ENCODE measurements at places on chromosomes 5 and 9.

DNA sequence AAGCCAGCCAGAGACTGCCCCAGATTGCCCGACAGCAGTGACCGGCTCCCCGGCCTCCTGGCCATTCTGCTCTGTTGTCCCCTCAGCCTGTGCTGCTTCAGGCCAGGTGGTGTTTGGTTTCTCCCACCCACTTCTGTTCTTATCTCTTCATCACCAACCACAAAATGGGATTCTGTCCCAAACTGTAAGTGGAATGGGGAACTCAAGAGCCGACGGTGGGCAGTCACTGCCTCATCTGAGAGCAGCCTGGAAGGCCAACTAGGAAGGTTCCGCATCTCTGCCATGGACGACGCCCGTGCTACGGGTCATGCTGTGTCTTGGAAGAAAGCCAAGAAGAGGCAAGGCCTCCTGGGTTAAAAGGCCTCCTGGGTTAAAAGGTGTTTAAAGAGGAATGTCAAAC is 219.0 kb upstream of the PIK3R1 start:
- DNase-seq, result no peak

GRCh38 chr5:69462170-69462569 is 30.4 kb upstream of the OCLN start:
- DNase-seq, result no peak

GRCh38 chr9:96193236-96193755 is 108.7 kb downstream of the HSD17B3 start:
- DNase-seq, result no peak

DNA sequence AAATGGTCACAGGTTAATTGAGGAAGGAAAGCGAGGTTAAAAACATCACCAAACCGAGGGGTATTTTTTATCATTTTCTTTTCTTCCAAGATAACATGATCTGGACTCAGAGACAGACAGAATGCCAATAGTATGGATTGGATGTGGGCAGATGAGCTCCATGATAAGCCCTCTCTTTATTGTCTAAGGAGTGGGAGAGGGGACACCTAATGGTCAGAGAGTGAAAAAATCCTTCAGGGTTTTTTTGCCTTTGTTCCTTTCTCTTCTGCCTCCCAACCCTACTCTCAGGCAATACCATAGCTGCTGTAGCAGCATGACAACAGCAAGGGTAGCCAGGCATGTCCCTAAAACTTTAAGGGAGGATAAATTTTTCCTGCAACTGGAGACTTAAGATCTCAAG is 94.7 kb downstream of the DIRAS2 start:
- peak; percentile 3 for DNase-seq

DNA sequence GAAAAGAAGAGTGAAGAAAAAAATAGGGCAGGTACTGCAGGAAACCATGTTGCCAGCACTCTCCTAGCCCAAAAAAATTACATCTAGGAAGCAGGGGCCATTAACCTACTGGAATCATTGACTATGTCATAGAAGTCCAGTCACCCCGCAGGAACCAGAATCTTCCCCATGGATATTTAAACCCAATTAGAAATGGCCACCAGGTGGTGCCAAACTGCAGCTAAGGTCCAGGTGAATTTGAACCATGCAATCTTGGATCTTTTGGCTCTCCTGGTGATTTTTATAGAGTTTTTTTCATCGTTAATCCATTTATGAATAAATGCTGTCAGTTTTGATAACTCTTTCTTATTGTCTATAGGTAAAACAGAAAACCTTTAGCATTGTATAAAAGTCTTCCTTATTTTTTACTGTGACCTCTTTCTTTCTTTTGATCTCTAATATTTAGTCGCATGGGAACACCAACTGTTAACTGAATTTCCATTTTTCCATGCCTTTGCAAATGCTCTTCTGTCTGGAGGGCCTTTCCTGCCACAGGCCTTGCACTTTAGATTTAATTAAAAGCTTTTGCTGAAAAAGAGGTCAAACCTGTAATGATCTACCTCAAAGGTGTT is 147.5 kb upstream of the FGF10 start:
- DNase-seq, result peak; percentile 24

GRCh38 chr5:9251379-9251980 is 294.4 kb downstream of the SEMA5A start:
- DNase-seq, result no peak

GRCh38 chr5:168015506-168015905 is 275.9 kb upstream of the WWC1 start:
- DNase-seq, result no peak

DNA sequence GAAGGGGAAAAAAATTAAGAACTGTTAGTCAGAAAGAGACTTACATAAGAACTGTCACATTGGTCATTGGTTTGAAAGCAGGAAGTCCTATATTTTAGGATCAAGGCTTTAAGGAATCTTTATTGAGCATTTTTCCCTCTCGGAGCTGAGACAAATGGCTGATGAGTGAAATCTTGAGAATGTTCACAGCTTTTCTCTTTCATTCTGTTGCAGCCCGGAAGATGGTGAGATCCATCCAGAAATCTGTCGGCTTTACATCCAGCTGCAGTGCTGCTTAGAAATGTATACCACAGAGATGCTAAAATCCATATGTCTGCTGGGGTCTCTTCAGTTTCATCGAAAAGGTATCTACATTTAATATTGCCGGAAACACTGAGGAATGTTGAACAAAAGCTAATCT is 69.7 kb downstream of the RGS7BP start:
- no peak for DNase-seq

DNA sequence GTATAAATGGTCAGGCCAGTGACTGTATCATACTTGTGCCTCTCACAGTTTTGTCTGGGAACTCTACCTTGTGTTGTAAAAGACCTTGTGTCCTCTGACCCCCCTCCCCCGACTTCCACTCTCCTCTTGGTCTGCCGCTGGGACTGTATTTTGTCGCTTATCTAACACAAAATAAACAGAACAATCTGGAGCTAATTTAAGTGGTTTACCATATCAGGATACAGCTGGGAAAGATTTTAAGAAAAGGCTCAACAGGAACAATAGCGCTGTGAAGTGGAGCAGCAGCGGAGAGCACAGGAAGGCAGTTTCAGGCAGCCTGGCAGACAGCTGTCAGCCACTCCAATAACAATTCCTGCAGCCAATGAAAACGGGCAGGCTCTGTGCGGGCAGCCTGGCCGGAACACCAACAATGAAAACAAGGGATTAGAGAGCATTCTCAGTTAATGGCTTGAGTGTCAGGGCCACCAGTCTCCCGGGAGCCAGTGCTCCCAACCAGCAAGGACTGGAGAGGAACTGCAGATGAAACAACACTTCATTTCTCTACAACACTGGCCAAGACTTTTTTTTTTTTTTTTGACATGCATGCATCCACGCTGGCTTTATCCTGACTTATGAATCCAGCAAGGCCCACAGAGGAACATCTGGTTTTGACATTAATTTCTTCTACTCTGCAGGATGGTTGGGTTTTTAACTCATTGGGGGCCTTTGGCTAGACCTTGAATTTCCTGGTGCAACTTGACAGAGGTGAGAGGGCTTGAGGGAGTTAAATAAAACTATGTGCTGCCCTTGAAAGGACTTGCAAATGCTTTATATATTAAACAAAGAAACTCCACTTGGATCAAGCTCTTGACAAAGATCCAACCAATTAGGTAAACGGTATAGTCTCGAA is 76.7 kb downstream of the ARSB start:
- DNase-seq, result no peak

- peak; percentile 65 for DNase-seq
These were observed 187.8 kb downstream of the NR3C1 start for GRCh38 chr5:143215690-143216089.

DNA sequence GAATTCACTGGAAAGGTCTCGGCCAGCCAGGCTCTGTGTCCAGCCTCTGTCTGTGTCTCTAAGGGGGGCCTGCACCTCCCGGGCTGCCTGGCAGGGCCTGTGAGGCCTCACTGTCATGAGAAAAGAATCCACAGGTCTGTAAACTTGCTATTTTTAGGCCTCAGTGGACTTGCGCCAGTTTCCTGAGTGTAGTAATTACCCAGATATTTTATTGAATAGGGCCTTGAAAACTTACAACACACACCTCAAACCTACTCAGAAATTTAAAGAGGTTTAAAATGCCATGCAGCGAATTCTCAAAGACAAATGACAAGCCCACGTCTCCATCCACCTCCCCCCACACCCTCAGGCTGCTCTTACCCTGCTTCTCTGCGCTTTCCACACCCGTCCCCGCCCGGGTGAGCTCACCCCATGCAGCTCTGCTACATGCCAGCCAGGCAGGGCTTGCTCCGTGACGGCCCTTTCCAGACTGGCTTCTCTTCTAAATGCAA is 8.8 kb upstream of the TENT4A start:
- no peak for DNase-seq

- no peak for DNase-seq
These were observed 67.5 kb downstream of the COL15A1 start for GRCh38 chr9:99011161-99011709.

- DNase-seq, result no peak
These were observed 104.5 kb upstream of the LHFPL2 start for GRCh38 chr5:78753093-78753531.

GRCh38 chr9:75593920-75594319 is 296.6 kb upstream of the PCSK5 start:
- DNase-seq, result no peak

- DNase-seq, result peak; percentile 57
These were observed 14.4 kb upstream of the SCGB3A1 start for GRCh38 chr5:180605554-180606214.

DNA sequence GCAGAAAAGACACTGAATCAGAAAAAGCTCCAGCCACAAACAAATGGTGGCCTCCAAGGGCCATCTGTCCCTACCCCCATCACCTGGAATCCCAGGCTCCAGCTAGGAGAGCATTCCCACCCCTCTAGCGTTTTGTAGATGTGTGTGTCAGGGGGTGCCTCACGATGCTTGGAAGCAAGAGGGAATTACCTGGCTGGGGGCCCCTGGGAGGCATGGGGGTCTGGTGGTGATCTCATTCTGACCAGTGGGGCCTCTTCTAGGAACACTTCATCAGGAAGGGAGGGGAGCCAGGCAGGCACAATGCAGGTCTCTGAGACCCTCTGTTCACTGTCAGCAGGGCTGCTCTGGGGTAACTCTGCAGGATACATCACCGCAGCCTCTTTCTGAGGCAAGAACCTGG is 6.0 kb downstream of the SHROOM1 start:
- no peak for DNase-seq

- DNase-seq, result no peak
These were observed 47.6 kb downstream of the ZDHHC21 start for GRCh38 chr9:14645648-14646047.

GRCh38 chr9:93899609-93900435 is 55.3 kb downstream of the BARX1 start:
- no peak for DNase-seq

DNA sequence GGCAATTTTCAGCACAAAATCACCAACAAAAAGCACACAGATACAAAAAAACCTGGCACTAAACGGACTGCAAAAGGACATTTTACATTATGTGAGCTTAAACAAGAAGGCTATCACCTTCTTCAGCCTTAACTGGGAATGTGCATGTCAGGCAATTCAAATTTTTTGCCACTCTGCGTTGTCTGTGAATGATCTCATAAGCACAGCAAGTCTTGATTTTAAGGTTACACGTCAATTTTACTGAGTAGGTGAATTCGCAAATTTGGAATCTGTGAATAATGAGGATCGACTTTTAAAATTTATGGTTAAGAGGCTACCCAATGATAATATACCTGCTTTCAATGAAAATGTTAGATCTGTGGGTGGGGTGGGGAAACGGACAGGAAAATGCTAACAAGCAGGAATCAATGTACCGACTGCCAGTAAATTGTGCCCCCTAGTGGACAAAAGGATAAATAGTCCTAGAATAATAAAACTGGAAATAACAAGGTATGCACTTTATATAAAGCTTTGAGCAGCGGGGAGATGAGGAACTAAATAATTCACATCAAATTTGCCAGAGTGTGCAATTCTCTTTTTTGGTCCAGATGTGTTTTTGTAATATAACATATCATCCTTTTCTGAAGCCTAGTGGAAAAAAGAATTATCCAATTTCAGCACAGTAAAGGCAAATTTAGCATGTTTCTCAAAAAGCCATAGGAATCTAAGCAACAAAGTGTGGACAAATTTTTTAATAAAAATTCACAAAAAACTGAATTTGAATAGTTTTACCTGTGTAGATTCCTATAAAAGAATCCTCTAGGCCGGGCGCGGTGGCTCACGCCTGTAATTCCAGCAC is 20.5 kb downstream of the EQTN start:
- DNase-seq, result peak; percentile 68

GRCh38 chr5:107232293-107232692 is 438.4 kb downstream of the EFNA5 start:
- DNase-seq, result no peak

DNA sequence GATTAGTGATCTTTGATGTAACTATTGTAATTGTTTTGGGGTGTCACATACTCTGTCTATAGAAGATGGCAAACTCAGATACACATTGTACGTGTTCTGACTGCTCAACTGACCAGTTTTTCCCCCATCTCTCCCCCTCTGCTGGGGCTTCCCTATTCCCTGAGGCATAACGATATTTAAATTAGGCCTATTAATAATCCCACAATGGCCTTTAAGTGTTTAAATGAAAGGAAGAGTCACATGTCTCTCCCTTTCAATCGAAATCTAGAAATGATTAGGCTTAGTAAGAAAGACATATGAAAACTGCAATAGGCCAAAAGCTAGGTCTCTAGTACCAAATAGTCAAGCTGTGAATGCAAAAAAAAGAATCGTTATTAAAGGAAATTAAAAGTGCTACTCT is 265.6 kb downstream of the TMEM232 start:
- no peak for DNase-seq

GRCh38 chr9:37429441-37430285 is 7.2 kb downstream of the GRHPR start:
- no peak for DNase-seq
